ENCODE measurements at places on chromosomes 1 and 21.

GRCh38 chr21:36817732-36818450 lies 119.0 kb downstream of the SIM2 start:
- no peak for DNase-seq

GRCh38 chr21:20083336-20083735 lies 914.9 kb upstream of the NCAM2 start:
- DNase-seq: no peak

- no peak for DNase-seq
Observed at GRCh38 chr1:67114162-67114561, 20.6 kb downstream of the C1orf141 start.

- no peak for DNase-seq
Observed at GRCh38 chr1:6860401-6860800, 75.1 kb downstream of the CAMTA1 start.

DNA sequence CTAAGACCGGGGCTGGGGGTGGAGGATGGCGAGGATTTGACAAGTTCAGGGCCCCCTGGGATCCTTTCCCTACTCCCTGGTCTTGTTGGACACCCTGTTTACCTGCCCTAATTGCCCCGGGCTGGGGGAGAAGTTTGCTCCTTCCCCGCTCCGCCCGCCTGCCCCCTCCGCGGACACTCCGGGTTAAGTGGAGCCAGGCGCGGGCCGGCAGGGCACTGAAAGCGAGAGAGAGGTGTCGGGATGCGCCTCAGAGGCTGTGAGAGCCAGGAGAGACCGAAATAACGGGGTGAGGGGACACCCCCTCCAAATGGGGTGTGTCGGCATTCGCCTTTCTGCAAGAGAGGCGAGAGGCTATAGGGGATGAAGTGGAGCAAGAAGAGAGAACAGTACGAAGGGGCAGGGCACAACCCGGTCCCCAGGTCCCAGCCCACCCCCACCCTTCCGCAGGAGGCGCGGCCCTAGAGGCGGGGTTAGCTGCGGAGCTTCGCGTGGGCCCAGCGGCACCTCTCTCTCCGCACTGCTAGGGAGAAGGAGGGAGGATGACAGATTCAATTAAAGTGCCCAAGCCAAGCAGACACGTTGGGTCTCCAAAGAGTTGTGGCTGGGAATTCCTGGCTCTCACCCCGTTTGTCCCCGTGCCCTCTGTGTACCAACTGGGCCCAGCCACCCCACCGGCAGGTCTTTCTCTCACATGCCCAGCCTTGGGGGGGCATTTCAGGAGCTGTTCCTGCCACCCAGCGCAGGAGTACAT lies 3.8 kb downstream of the EFNA3 start:
- peak; percentile 58 for DNase-seq

DNA sequence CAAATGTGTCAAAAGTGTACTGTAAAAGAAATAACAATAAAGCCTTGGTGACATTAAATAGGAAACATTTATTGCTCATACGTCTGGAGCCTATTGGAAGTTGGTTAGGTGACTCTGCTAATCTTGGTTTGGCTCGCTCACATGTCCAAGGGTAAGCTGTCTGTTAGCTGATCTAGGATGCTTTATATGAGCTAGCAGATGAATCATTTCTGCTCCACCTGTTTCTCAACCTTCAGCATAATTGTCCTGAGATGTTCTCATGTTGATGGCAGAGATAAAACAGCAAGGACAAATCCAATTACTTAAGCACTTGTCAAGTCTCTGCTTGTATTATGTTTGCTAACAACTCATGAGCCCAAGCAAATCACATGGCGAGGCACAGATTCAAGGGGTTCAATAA lies 56.0 kb upstream of the CD53 start:
- DNase-seq: no peak

DNA sequence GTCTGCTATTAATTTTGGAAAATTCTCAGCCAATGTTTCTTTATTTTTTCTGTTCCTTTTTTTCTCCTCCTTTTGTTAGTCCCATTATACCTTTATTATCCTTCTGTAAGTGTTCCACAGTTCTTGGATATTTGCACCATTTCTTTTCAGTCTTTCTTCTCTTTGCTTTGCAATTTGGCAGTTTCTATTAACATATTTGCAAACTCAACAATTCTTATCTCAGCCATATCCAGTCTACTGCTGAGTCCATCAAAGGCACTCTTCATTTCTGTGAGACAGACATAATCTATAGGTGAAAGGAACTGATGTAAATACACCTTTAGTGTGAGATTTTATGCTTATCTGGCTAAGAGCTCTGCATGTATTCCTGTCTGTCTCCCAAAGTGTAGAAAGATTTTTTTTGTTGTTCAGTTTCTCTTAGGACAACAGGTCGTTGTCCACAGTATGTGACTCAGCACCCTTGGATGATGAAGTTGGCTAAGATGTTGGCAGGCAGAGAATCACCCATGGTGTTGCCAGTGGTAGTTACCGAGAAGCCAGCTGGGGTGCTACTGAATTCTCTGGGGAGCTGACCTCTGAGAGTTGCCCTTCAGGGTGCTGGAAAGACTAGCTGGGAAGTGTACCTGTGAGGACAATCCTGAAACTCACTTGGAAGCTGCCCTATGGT lies 38.4 kb downstream of the LEPR start:
- no peak for DNase-seq

DNA sequence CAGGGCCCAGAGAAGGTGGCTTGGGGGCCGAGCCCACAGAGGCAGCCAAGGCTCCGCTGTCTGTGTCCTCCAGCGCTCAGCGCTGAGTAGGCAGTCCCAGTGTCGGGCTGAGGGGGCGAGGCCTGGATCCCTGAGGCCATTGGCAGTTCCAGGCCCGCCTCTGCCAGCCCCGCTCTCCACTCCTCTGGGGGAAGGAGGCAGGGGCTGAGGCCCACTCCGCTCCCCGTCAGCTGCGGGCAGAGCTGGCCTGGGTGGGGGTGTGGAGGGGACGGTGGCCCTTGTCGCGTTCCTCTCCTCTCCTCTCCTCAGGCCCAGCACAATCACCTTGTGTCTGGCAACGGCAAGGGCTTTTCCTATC lies 132.8 kb downstream of the CASZ1 start:
- no peak for DNase-seq

DNA sequence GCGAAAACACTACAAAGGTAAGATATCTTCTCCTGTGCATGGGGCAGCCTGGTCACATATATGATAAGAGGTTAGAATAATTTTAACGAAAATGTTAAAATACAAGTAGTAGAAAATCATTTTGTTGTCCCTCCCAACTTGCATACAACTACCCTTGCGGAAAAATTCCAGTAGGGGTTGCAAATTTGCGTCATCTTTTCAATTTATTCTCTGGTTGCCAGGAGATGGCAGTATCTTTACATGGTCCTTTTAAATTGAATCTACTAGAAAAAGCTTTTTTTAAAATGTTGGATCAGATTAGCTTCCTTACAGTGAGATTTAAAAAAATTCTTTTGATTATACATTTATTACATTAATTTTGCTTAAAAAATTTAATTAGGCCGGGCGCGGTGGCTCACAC lies 10.9 kb downstream of the S100PBP start:
- DNase-seq: no peak

DNA sequence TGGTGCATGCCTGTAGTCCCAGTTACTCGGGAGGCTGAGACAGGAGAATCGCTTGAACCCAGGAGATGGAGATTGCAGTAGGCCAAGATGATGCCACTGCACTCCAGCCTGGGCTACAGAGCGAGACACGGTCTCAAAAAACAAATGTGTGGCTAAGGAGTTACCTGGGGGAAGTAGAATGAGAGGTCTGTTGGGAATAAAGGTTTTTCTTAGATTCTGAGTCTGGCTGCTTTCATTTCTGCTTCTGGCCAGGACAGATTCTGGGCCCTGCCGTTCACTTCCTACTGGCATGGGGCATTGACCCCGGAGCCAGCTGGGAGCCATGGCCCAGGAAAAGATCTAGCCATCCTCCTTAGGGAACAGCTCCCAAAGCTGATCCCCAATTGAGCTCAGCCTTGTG lies 420 bp upstream of the DCDC2B start:
- no peak for DNase-seq

GRCh38 chr1:77950873-77951272 lies 28.0 kb downstream of the FUBP1 start:
- DNase-seq: no peak

DNA sequence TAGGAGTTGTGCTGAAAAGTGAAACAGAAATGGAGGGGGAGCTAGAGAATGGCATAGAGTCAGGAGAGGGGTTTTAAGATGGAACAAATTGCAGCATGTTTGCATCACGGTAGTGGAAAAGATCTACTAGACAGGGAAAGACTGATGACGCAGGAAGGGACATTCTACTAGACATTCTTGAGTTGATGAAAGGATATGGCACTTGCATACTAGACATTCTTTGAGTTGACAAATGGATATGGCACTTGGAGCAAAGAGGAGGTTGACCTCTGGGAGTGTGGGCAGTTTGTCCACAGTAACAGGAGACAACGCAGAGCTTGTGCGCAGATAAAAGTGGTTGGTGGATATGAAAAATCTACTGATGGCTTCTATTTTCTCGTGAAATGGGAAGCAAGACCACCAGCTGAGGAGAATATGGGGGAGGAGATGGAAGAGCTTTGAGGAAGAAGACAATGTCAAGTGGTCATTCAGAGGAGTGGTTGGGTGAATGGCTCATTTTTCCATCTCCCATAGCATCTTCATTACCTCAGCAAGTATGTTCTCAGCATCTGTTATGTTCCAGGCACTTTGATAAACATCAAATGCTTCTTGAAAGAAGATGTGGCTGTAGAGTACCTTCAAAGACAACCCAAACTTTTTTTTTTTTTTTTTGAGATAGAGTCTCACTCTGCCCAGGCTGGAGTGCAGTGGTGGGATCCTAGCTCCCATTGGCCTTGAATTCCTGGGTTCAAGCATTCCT lies 2.4 kb upstream of the CTPS1 start:
- no peak for DNase-seq

DNA sequence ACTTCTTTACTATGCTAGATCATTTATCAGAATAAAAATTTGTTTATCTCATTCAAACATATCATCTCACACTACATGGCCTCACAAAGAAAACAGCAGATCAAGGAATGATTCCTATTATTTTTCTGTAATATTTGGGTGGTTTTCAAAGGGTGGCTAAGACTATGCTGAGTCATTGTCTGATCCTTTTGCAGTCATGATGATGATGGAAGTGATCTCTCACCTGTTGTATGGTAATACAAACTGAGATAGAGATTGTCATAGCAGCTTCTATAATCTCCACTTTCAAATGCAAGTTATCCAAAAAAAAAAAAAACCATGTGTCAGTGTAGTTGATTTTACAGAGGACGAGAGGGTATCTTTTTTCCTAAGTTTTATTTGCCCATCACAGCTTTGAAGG lies 37.2 kb upstream of the GBP5 start:
- DNase-seq: no peak

DNA sequence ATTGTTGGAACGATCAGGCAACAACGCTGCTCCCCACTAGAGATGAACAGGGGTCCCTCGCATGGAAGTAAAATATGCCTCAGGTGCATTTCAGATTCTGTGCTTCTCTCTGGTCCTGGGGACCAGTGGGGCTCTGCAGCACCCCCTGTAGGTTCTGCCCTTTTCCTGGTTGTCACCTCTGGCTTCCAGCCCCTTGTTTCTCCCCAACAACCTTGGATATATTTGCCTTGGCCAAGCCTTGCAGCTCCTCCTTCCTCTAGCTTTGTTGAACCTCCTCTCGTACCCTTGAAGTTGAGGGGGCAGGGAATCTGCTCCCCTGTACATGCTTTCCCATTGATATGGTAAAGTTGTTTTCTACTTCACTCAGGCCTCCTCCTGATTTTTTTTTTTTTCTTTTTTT lies 5.4 kb upstream of the RGSL1 start:
- no peak for DNase-seq

- DNase-seq: no peak
Observed at GRCh38 chr1:24970399-24970753, 40.3 kb upstream of the RUNX3 start.

GRCh38 chr1:117015724-117016123 lies 14.2 kb downstream of the CD101 start:
- DNase-seq: no peak

DNA sequence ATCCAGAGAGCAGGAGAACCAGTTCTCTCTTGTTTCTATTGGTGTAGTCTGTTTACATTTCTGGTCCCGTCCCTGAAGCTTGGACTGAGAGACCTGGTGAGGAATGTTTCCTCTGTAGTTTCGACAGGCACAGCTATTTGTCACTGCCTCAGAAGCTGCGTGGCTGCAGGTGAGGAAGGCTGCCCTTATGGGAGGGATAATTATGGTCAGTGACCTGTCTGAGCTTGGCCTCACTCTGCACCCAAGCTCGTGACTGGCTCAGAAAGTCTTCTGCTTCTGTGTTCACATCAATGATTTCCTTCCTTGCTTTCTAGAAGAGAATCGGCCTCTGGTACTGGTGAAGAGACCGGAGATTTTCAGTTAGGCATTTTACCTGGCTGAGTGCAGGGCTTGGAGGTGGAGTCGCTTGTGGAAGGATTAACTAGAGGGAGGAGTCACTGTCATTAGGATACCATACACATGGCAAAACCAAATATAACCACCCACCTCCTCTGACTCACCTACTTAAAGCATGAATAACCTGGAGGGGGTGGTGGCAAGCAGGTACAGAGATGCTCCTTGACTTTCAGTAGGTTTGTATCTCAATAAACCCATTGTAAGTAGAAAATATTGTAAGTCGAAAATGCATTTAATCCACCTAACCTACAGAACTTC lies 19.9 kb upstream of the WDR26 start:
- no peak for DNase-seq

DNA sequence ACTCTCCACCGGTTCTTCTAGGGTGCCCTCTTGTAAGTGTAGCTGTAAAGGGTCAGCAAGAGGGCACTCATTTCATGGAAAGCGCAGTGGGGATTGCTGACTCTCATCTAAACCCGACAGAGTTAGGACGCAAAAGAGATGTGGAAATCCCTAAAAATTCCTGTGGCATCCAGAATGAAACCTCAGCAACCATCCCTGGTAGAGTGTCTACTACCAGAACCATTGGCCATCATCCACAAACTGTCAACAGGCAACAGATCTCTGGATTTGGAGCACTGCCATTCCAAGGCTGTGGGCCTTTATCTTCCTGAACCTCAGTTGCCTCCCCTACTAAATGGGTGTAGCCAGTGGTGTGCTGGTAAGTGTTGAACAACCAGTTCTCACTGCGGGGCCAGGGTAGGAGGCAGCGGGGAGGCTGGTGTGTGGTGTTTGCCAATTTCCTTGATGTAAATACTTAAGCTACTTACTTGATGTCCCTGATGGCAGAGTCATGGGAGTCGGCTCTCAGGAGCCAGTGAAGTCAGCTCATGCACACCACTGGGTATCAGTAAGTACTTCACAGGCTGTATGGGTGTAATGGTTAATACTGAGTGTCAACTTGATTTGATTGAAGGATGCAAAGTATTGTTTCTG lies 195.8 kb downstream of the KAZN start:
- DNase-seq: no peak

GRCh38 chr1:245961137-245961540 lies 545.9 kb downstream of the SMYD3 start:
- no peak for DNase-seq
